ENCODE measurements at places on chromosomes 11 and 22.

DNA sequence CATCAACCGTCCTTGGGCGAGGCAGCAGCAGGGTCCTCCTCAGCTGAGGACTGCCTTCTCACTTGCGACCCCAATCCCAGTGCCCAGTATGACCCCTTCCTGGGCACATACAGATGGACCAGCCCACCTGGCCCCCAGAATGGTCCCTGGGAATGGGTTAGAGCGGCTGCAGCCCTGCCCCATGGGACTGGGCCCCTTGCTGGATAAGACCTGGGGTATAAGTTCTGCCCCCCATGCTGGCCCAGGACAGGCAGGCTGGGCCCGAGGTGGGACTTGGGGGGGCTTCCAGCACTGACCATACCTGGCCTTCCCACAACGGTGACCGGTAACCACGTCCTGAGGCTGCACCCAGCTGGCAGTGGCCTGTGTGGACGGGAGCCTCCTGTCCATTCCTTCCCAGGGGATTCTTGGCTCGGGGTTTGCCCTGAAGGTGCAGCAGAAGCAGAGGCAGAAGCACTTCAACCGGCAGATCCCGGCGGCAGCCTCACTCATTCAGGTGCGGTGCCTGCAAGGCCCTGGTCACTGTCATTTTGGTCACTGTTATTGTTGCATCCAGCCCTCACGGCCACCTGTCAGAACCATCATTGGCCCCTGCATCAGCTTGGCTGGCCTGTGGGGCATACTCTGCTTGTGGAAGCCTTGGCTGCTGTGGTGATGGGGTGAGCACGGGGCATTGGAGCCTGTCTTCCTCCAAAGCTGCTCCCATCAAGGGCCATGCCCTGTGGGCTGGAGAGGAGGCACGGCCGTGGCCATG, 114.8 kb downstream of the KCNQ1OT1 start:
- peak; percentile 33 for DNase-seq

- DNase-seq = no peak
Measured at GRCh38 chr11:91023731-91024130, 800.9 kb upstream of the CHORDC1 start.

DNA sequence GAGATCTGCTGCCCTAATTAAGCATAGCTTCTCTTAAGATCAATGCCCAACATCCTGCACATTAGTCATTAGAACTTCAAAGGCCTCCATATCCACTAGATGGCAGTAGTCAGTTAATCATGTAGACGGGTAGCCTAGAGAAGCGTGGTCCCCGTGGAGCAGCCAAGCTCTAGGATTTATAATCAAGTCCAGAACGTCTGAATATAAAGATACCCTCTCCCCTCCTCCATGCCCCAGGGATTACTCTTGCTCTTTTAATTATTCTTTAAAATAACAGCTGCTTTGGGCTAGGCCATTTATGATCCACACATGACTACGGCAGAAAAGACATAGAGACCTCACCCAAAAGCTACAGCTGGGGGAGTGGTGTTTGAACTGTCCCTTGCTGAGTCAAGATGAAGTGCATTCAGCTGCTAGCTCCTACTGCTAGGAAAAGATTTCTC, 327.6 kb upstream of the PLET1 start:
- peak; percentile 59 for DNase-seq

GRCh38 chr11:27701355-27702105, 1.3 kb upstream of the BDNF start:
- peak; percentile 24 for DNase-seq

GRCh38 chr22:46587061-46587460, 33.1 kb upstream of the GRAMD4 start:
- DNase-seq = no peak

DNA sequence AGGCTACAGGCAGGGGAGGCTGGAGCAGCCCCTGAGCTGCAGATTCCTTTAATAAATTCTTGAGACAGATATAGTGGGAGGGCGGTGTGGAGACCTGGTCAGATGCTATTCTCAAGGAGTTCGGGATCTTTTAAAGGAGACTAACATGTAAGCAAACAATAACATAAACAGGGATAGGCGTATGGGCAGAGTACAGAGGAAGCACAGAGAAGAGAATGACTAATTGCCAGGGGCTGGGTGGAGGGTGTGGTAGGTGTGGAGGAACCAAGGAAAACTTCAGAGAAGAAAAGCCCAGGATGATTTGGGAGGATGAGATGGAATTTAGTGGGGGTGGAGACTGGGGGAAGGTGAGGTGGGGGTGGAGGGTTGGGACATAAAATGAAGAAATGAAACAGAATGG, 9.7 kb upstream of the HEPHL1 start:
- DNase-seq = no peak

DNA sequence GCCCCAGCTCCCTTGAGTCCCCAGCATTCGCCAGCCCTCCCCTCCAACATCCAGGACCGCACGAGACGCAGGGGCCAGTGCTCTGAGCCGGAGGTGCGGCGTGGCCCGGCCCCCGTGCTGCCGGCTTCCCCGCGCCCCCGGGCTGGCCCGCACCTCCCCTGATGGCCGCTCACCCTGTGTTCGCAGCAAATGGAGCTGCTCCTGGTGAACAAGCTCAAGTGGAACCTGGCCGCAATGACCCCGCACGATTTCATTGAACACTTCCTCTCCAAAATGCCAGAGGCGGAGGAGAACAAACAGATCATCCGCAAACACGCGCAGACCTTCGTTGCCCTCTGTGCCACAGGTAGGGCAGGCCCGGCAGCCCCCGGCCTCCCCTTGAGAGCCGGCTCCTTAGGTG, 2.7 kb downstream of the CCND1 start:
- no peak for DNase-seq

DNA sequence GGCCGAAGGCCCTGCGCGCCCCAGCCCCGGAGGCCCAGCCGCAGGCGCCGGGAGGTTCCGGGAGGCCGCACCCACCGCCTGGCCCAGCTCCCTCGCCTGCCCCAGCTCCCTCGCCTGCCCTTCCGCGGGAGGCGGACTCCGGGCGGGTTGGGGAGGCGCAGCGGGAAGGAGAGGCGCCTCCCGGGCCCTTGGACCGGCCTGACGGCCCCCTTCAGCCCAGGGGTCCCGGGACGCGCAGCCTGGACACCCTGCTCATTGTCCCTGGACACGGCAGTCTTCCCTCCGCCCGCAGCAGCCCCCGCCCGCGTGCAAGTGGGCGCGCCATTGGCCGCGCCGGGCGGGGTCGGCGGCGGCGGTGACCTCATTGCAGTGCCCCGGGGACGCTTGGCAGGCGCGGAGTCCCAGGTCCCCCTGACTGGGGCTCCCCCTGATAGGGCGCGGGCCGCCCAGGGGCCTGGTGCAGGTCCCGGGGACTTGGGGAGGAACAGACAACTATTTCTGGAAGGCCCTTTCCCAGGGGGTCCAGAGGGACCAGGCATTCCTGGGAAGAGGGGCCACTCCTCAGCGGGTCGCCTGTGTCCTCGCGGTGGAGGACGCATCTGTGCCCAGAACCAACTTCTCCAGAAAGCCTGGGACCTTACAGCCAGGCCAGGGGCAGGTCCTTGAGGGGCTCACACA, 501 bp downstream of the CD151 start:
- DNase-seq = peak; percentile 85

- no peak for DNase-seq
Measured at GRCh38 chr22:26667140-26667539, 9.8 kb downstream of the MIAT start.

GRCh38 chr11:17638311-17638710, 81.1 kb upstream of the MYOD1 start:
- peak; percentile 10 for DNase-seq

DNA sequence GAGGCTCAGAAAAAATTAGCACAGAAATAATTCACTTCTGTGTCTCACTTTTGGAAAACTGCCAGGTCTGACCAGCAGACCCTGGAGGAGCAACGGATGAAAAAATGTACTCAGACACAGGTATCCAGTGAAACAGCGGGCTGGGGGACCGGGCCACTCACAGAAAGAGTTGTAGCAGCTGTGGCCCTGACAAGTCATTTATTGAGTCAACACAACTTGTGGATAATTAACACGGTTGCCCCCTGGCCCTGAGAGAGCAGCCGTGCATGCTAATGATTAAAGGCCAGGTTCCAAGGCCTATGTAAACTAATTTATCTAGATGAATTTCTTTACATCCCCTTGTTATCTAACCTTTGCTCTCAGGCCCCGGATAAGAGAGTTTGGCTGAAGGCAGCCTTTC, 131.3 kb downstream of the AASDHPPT start:
- DNase-seq = no peak

- DNase-seq = no peak
Measured at GRCh38 chr11:71496421-71496820, 30.6 kb upstream of the KRTAP5-7 start.

DNA sequence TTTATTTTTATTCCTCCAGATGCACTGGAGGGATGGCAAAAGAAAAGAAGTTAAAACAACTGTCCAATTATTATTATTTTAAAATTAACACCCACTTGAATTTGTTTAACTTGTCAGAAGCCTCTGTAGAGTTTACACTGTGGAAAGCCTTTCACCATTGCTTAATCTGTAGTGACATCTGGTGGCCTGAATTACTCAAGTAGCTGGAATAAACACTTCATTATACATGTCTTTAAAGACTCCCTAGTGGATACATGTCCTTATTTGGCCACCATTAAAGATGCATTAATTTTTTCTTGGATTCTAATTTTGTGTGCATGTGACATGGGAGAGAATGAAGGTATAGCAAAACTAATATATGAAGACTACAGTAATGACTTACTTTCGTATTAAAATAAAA, 1496.5 kb downstream of the FAM181B start:
- DNase-seq = peak; percentile 3

- DNase-seq = no peak
Measured at GRCh38 chr11:127648583-127648982, 648.0 kb upstream of the KIRREL3 start.

- peak; percentile 95 for DNase-seq
Measured at GRCh38 chr11:127003260-127003981, 2.9 kb upstream of the KIRREL3 start.

DNA sequence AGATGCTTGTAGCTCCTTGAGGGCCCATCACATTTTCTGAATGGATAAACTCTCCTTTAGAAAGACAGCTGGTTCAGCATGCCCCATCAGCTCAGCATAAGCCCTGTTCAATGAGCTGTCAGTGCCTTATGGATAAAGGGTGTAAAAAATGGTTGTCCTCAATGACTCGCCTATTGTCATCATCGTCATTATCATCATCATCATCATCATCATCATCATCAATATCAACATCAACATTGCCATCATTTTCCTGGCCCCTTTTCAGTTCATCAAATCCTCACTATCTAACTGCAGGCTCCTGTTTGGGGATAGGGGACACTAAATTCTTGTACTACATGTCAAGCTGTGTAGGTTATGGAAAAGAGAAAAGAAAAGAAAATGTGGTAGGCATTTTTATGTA, 310.7 kb upstream of the MTNR1B start:
- no peak for DNase-seq

- DNase-seq = no peak
Measured at GRCh38 chr11:134624166-134624920, 212.3 kb upstream of the B3GAT1 start.

DNA sequence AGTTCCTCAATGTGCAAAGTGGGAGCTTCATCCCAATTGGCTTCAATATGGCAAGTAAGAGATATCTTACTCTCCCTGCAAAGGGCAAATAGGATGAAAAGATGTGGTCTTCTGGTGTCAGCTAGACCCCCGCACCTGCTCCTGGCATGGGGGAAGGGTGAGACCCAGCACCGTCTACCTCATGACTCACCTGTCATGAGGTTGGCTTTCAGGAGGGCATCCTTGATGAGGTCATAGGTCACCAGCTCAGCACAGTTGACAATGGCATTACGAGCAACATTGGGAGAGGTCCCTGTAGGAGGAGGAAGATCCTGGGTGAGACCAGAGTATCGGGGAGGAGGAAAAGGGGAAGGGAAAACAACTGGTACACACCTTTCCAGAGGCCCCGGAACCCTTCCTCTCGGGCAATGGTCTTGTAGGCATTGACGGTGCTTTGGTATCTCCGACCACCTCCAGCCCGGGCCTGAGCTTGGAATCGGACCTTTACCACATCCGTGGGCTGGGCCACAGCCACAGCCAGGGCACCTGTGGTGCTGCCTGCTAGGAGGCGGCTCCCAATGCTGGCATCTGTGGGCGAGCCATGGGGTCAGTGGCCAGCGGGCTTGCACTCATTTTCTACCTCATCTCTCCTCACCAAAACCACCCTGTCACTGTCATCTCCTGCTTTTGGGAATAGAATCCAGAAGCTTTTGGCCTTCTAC, 6.0 kb downstream of the UCP2 start:
- peak; percentile 10 for DNase-seq

DNA sequence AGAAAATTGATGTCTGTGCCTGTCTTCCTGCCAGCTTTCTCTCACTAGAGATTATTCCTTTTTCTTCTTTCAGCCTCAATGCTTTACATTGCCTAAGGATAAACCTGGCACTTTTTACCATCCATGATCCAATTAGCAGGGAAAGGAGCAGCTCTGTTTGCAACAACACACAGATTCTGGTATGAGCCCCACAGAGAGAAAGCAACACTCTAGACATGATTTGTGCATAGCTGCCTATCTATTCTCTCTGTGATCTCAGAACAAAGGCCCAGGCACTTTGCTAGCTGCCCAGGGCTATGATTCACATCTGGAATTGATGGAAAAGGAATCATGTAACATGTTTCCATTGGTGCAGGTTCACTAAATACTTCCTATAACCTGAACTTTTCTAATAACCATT, 685.0 kb downstream of the ETS1 start:
- no peak for DNase-seq

DNA sequence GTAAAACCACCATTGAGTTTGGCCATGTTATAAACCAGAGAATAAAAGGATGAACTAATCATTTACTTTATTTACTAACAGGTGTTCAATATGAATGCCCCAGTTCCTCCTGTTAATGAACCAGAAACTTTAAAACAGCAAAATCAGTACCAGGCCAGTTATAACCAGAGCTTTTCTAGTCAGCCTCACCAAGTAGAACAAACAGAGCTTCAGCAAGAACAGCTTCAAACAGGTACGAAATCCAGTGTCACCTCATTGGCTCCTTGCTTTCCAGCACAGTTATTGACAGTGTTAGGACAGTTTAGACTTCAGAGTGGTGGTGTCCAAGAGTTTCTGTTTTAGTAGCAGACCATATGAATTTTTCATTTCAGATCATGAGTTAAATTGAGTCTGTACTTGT, 13.6 kb upstream of the NAT10 start:
- DNase-seq = no peak

GRCh38 chr11:118923721-118924587, 1.8 kb downstream of the BCL9L start:
- DNase-seq = peak; percentile 23

DNA sequence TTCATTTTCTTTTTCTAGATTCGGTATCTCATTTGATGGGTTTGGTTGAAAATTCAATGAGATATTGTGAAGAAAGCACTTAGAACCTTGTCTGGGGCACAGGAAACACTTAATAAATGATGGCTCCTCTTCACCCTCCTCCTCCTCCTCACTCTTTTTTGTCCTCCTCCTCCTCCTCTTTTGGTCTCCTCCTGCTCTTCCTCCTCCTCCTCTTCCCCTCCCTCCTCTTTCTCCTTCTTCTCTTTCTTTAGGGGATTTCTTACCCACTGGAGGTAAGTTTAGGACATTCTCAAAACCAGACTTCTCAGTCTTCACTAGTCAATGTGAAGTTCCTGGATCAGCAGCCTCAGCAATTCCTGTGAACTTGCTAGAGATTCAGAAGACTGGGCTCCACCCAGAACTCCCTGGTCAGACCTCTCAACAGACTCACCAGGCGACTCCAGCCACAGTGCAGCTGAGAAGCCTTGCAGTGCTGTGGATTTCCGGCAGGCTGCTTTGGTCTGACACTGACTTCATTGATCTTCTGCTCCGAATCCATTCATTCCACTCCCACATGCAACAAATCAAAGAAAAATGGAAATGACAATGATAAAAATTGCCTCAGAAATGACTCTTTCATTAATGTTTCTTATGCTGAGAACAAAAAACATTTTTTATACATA, 368.6 kb upstream of the B3GAT1 start:
- no peak for DNase-seq
